Stimulated activated naive B cell treated with anti-CD40 and anti-IgM and Interleukin-4, amounts not matched to agents 10 μg/mL and 1 μg/mL and 100 μg/mL, for 72 hours (primary cell): ENCODE measurements at places on chromosomes 6 and 20.

DNA sequence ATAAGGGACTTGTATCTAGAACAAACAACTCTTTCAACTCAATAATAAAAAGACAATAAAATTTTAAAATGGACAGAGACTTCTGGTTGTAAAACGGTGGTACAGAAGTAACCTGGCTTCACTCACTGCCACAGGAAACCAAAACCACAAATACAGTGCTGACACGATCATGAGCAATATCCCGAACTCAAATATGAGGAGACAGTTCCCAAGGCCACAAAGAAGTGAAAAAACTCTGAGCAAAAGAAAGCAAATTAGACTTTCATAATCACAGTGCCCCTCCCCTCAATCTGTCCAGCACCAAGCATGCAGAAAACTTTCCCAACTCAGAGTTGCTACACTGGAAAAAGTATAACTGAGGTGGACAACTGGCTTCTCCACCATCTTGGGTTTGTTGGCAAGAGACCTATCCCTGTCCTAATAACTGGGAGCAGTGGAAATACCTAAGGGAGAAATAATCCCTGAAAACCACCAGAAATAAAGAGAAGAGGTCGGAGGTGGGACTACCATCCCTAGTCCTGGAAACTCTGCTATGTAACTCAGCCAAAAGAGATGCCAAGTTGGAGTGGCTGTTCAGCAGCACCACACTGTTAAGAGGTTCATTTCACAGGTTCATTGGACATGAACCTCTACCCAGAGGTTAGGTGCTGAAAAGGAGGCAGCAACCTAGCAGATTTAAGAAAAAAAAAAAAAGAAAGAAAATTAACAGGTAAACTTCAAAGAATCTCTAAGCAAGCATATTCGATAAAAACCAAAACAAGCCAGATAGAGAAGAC, 55.5 kb downstream of the REV3L start:
- no peak for DNase-seq

DNA sequence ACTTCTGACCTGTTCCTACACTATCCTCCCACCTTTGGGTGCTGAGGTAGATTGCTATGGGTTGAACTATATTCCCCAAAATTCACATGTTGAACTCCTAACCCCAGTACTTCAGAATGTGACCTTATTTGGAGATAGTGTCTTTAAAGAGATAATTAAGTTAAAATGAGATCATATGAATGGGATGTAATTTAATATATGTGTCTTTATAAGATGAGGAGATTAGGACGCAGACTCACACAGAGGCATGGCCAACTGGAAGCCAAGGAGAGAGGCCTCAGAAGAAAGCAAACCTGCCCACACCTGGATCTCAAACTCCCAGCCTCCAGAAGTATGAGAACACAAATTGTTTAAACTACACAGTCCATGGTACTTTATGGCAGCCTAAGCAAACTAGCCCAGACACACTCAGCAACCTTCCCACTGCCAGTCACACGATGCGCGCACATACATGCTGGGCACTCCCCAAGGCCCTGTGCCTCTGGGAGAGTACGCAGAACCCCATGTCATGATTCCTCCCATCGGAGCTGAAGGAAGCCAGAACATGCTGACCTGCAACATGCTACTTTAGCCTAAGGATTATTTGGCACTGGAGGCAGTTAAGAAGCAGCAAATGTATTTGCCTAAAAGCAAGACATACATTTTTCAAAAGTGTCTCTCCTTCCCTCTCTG, 8.9 kb upstream of the SLC22A1 start:
- no peak for DNase-seq

GRCh38 chr6:138586638-138587037, 87.3 kb upstream of the NHSL1 start:
- no peak for DNase-seq

DNA sequence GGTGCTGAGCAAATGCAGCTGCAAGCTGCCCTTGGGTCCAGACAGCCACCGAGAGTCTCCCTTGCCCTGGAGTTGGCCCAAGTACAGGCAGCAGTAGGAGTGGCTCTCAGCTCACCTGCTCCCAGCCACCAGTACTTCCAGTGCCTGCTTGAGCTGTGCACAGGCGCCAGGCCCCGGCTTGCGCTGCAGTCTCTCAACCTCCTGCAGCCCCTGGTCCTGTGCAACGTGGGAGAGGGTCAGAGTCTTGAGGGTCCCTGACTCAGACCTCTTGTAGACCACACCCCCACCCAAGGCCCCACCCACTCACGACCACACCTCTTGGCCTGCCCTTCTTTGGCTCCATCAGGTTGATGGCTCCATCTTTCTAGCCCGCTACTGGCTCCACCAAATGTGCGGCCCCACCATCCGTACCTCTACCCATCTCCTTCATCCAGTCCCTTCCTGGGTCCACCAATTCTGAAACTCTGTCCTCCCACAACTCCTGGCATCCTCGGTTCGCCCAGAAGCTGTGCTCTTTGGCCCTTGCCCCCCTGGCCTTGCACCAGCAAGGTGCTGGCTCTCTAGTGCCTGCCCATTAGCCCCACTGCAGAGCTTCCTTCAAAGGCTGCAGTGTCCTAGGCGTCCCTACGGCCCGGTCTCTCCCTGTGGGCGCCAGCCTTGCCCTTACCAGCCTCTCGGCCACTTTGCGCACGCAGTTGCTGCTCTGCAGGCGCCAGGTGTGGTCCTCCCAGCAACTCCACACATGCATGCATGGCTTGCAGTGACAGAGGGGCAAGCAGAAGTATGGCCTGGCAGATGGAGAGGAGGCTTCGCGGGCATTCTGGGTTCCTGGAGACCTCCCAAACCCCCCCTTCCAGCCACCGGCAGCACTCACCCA, 16.5 kb upstream of the SPAG4 start:
- DNase-seq = no peak

DNA sequence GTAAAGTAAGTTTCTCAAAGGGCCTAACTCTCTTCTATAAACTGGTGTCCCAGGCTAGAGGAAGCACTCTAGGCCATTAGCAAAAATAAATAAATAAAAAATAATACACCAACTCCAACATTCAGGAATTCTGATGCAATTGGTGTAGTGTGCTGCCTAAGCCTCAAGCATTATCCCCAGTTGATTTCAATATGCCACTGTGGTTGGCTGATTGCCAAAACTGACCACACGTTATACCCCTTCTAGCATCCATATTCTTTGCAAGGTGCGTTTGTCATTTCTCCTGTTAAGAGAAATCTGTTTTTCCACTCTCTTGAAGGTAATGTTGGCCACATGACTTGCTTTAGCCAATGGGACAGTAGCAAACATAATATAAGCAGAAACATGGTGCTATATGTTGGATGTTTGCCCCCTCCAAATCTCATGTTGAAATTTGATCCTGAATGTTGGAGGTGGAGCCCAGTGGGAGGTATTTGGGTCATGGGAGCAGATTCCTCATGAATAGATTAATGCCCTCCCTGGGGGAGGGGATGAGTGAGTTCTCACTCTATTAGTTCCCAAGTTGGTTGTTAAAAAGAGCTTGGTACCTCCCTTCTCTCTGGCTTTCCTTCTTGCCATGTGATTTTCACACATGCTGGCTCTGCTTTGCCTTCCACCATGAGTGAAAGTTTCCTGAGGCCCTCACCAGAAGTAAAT, 71.9 kb upstream of the PLCB4 start:
- no peak for DNase-seq

- DNase-seq = no peak
These were observed 209.9 kb downstream of the PTPRK start for GRCh38 chr6:128310451-128310850.

DNA sequence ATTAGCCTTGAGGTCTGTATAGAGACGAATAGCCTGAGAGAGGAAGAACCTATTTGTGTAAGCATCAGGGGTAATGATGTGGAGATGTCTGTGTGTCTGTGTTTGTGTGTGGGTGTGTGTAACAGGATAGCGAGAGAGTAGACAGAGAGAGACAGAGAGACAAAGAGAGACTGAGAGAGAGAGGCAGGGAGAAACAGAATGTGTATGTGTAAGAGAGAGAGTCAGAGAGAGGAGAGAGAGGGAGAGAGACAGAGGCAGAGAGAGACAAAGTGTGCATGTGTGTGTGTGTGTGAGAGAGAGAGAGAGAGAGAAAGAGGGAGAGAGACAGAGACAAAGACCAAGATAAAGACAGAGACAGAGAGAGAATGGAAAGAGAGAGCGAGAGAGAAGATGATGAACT, 396.1 kb downstream of the PAX1 start:
- no peak for DNase-seq

DNA sequence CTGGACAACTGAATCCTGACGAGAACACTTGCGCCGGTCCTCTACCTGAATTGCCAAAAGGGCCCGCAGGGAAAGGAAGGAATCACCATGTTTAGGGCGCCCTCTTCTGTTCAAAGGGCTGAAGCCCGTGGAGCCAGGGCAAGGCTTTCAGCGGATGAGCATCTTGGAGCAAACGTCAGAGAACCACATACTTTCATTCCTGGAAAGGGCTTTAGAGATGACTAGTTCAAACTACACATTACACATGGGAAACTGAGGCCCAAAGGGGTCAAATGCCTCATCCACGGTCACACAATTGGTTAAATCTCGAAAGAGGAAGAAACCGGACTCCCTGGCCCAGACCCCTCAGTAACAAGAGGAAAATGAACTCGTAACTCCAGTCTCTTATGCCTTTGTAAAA, 11.5 kb upstream of the ZNF133 start:
- peak; percentile 50 for DNase-seq

- DNase-seq = no peak
These were observed 96.2 kb upstream of the MAP7 start for GRCh38 chr6:136646377-136646776.

GRCh38 chr6:154154389-154154967, 115.4 kb downstream of the OPRM1 start:
- DNase-seq = no peak

DNA sequence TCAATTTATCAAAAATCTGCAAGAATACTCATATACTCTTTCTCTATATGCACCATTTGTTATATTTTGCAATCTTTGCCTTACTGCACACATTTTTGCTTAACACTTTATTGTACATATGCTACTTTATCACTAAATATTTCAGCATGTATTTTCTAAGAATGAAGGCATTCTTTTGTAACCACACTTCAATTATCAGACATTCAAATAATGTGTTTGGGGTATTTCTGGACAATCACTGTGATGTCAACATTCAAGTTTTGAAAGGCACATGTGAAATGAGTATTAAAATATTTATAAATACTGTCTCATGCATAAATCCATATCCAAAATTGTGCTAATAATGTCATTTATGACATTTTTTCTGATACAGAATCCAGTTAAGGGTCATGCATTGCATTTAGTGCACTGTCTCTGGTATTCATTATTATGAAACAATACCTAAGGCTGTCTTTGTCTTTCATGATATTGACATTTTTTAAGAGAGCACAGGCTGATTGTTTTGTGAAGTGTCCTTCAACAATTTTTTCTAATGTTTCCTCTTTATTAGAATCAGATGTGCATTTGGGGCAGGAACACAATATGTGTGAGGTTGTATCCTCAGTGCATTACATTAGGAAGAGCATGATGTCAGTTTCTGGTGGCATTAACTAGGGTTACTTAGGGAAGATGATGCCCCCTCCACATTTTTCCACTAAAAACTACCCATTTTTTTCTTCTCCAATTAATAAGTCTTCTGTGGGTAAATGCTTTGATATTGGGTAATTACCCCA, 105.7 kb downstream of the MTFR2 start:
- DNase-seq = no peak

DNA sequence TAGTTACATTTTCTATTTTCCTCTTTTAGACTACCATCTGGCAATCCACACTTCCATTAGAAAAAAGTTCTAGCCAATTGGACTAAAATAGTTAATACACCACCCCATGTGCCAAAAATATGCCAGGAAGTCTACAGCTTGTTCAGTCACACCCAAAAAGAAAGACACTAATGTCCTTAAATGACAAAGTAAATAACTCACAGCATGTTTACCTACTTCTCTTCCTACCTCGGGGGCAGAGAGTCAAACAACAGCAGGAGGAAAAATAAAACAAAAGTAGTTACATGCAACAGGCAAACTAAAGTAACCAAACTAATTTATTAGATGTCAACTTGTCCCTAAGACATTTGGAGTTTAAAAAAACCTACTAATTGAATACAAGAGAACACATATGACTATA, 57.0 kb downstream of the UBE3D start:
- DNase-seq = no peak

GRCh38 chr6:155200012-155200411, 63.8 kb upstream of the CLDN20 start:
- no peak for DNase-seq

DNA sequence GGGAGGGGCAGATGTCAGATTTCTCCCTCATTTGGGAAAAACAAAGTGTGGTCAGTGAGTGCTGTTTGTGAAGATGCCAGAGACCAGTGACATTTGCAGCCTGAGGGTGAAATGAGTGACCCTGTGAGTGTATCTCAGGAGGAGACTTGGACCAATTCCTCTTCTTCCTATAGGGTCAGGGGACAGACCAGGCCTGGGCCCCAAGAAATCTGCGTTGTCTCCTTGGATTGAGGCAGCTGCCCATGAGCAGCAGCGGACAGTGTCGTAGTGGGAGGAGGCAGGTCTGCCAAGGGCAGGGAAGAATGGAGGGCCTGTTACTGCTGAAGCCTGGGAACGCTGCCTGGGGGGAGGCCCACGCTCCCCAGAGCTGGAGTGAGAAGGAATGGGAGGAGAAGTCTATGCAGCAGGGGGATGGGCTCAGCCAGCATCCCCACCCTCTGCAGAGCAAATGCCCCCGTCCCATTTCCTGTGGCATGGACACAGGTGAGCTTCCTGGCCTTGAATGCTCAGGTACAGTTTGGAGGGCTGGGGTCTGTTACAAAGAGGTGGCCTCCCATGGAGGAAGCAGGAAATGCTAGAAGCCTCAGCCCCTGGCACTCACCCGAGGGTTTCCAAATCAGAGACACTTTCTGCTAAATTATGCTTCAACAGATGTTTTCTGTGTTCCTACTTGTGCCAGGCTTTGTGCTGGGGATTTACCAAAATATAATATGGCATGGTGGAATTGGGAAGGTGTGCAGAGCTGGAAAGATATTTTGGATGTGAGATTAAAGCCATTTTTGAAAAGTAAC, 29.8 kb downstream of the DAAM2 start:
- DNase-seq = no peak

DNA sequence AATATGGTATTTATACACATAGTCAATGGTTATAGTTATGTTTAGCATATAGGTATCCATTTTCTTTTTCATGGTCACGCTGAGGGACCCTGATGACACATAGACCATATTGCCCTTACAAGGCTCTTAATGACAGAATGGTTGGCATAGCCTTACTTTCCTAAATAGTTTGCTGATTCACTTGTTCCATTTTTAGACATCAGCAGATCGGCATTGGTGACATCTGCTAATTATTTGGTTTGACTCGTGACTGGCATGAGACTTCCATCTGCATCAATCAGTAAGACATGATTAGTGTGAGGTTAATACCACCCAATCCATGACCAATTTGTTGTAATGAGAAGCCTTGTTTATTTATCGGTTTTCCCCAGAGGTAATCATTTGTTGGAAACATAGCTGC, 309.7 kb downstream of the ALDH8A1 start:
- DNase-seq = no peak
